ENCODE measurements at places on chromosomes 5 and 9.

- DNase-seq: no peak
Measured at GRCh38 chr5:102678267-102679058, 76.6 kb upstream of the PAM start.

GRCh38 chr9:69168709-69169217 is 5.3 kb upstream of the TJP2 start:
- no peak for DNase-seq

GRCh38 chr9:13446938-13447842 is 167.7 kb upstream of the MPDZ start:
- no peak for DNase-seq

DNA sequence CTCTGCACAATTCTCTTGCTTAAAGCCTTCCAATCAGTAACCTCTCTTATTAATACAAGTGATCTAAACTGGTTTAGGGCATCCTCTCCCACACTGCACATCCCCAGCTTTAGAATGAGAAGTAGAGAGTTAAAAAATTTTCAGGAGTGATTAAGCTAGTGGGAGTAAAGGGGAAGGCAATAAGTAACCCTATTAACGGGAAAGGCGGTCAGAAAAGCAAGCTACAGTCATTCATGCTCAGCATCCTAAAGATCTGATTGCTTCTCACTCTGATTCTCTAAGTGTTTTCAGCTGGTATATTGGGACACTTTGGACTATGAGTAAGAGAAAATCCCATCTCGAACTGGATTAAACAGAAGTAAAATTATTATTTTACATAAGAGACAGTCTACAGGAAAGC is 15.8 kb downstream of the CDH6 start:
- DNase-seq: no peak

DNA sequence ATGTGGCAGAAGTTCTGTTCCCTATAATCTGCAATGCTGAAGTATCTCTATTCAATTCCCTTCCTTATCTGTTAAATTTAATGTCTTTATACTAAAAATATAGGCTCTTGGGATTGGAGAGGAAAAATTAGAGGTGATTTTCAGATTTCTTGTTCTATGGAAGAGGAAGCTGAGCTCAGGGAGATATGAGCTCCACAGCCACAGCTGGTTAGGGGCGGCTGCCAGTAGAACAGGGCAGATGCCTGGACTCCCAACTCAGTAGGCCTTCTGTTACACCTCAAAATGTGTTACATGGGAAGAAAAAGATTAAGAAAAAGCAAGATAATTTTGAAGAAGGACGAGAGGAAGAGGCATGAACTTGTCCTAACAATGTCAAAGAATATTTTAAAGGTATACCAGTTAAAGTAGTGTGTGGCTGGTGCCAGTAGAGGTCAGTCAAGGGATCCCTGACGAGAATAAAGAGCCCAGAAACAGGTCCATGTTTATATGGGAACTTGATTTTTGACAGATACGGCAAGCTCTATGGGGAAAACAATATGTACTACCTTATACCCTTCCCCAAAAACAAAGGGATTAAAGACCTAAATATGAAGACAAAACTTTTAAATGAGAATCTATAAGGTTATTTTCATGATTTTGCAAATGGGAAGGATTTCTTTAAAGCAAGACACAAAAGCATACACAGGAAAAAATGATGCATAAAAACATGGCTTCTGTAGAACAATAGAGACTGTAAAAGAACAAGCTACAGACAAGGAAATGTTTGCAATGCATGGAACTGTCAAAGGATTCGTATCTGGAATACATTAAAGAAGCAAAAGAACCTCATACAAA is 28.7 kb downstream of the DNAJC21 start:
- no peak for DNase-seq

- DNase-seq: no peak
Measured at GRCh38 chr5:159638954-159639559, 277.2 kb upstream of the ADRA1B start.

DNA sequence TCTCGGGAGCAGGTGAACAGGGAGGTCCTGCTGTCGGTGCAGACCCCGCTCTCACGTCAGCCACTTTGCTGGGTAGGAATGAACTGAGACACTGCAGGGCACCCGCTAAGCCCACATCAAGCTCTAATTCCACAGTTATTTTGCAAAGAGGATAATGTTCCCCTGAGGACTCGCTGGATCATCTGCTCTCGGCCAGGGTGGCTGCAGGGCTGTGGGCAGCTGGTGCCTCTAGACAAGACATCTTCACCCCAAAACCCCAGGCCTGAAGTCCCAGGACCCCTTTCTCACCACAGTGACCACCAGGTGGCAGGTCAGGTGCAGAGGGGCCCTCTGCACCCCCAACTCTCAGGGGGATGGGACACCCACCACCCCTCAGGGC is 135.1 kb upstream of the PPP1R26 start:
- no peak for DNase-seq

DNA sequence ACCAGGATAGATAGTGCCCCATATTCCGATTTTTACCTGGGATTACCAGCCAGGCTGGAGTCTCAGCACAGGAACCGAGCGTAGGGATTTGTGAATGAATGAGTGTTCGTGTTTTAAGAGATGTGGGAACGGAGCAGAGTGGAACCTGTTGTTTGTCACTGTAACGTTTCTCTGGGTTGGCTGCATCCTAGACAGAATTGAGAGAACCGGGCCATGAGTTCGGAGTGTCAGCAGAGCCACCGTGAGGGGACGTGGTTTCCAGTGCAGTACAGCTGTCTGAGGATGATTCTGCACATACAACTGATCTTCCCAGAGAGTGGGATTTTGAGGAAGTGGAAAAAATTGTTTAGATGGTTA is 1.2 kb downstream of the PDE8B start:
- DNase-seq: no peak

DNA sequence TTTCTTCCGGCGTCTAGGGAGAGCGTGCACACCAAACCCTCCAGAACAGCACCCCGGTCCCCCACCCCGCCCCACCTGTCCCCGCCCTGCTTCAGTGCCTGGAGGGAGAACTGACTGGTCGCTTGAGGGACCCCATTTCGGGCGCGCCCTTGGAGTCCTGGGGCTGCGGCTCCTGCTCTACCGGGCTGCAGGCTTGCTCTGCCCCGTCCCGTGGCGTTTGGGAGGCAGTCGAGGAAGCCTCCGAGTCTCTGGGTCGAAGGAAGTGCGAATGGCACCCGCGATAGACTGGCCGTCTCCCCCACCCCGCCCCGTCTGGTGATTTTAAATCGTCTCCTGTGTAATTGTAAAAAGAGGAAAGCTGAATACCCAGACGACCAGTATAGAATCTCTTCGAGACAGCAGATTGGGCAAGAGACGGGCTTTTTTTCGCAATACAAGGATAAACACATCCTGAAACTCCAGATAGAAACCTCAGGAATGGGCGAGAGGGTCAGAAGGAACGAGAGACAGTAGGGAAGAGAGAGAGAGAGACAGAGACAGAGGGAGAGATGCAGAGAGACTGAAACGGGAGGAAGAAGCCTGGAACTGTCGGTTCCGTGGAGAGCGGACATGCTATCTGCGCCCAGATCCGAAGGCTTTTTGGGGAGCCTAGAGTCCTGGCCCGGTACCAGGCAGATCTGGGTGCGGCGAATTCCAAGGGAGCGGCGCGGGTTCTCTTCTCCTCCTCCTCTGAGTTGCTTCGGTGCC is 9.9 kb downstream of the PRDM6 start:
- DNase-seq: no peak

- DNase-seq: no peak
Measured at GRCh38 chr9:112111461-112111860, 63.6 kb downstream of the SUSD1 start.
